ENCODE measurements at places on chromosomes 6 and 20.

DNA sequence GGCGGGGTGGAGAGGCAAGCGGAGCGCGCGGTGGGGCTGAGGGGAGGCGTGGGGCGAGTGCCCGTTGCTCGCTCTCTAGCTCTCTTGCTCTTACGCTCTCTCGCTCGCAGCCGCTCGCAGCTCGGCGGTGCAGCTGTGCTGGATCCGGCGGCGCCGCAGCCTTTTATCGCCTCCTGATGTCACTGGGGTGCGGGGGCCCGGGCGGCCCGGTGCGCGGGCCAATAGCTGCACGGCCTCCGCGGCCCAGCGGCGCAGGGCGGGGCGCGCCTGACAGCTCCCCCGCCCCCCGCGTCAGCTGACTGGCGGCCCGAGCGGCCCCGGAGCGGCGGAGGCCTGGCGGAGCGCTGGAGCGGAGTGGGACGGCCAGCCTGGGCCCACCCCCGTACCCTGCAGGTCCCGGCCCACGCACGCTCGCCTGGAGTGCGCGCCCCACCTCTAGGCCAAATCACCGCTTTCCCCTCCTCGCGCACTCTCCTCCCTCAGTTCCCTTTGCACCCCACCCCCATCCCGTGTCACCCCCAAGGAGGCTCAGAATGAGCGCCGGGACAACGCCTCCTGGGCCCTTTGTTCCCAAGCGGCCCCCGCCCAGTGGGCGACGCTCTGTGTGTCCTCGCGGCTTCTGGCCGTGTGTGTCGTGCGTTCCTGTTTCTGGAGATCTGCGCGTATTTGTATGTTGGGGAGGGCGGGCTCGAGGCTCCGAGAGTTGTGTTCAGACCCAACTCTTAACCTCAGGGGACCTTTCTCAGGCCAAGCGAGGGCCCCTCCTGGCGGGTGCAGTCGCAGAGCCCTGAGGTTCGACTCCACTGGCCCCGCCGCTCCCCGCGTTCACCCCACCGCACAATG is at the start of gene MAFB:
Gene MAFB, minus strand, starts transcription at position 137 of the 843 bp plus-strand sequence. CDS start 386 bp downstream, outside the sequence.
- no peak for DNase-seq

DNA sequence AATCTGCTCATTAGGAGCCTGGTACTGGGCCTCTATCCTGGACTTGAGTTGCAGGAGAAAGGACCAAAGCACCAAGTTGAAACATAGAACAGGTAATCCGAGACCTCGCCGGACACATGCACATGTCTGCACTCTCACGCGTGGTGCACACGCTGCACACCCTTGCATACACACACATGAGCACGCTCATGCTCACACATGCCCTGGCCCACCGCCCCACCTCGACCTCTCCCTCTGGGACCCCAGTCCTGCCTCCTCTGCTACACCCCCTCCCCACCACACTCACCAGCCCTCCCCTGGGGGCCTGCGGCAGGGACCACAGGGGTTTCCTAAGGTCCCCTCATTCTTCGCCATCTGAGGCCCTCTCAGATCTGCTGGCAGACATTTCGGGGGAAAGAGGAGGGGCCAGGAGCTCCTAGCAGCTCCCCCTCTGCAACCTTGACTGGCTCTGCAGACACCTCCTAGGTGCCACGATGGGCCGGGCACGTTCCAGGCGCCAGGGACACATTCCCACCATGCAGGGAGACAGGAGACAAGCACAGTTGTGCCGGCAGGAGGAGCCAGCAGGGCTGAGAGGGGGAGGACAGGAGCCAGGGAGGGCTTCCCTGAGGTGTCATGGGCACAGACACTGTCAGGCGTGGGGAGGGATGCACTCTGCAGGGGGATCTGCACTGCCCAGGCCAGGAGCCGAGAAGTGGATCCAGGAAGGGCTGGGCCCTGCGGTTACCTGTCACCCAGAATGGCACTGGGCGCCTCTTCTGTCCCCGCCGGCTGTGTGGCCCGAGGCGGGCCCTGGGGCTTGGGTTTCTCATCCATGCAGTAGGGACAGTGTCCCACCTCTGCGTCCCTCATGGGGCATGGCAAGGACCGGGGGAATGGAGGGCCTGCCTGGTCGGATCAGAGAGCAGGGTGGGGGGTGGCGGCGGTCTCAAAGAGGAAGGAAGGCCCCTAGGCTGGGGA is 25.6 kb upstream of the LSM14B start:
- no peak for DNase-seq

- peak; percentile 62 for DNase-seq
Measured at GRCh38 chr6:44172731-44173500, 14.3 kb downstream of the CAPN11 start.

DNA sequence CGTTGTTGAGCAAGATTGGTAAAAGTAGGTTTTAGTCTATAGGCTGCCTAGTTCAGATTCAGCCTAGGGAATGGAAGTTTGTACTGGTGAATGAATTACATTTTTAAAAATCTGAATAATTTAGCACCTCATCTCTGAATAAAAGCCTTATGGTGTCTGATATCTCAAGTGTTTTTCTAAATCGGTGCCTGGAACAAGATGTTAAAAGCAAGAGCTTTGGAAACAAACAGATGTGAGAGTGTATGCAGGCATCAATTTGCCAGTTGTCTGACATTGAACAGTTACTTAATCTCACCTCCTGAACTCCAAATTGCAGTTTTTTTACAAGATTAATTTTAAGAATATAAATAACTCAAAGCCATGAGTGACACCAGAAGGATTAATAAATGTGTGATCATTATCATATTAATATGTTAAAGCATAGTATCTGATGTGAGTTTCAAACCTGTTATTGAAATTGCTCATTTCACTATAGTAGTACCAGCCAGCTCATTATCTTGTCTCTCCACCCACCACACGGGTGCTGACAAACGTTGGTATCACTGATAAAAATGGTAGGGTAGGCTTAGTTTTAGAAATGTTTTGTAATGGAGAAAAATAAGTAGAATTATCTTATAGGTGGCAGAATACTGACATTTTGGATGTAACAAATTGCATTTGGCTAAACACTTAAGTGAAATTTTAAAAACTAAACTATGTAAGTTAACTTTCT is 157.3 kb downstream of the FAM83B start:
- DNase-seq, result no peak

DNA sequence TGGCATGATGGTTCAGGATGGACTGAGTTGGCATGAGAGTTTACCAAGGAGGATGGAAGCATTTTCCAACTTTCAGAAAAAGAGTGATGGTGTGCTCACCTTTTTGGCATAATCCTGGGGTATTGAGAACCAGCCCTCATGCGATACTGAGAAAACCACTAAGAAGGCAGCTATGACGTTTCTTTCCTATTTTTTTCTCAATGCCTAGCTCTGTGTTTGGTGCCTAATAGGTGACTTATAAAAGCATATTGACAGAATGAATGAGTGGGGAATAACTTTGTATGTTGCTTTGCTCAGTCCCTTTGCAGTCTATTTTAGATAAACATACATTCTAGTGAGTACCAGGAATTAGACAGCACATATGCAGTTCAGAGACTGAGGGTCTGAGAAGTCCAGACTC is 816.3 kb downstream of the DHX35 start:
- no peak for DNase-seq

GRCh38 chr6:951399-952181 is 258.7 kb upstream of the EXOC2 start:
- DNase-seq, result no peak

GRCh38 chr20:3407040-3407770 is at the start of gene DNAAF9:
DNAAF9 (minus strand) TSS chr20:3407669; CDS start chr20:3407557, 112 bp downstream.
- peak; percentile 35 for DNase-seq

- no peak for DNase-seq
Measured at GRCh38 chr6:47009583-47009982, 32.5 kb downstream of the ADGRF1 start.

DNA sequence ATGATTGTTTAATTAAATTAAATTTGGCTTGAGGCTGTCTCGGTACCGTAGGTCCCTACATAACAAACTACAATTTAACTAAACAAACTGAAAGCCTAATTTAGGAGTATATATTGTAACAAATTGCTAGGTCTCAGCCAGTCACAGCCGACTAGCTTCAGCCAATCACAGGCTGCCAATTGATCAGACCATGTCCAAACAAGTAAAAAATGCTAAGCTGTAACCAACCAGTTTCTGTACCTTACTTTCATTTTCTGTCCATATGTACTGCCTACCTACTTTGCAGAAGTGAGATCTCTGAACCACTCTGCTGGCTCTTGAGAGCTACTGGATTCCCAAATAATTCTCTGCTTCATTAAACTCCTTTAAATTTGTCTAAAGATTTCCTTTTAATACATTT is 648.0 kb upstream of the GJE1 start:
- DNase-seq, result no peak

DNA sequence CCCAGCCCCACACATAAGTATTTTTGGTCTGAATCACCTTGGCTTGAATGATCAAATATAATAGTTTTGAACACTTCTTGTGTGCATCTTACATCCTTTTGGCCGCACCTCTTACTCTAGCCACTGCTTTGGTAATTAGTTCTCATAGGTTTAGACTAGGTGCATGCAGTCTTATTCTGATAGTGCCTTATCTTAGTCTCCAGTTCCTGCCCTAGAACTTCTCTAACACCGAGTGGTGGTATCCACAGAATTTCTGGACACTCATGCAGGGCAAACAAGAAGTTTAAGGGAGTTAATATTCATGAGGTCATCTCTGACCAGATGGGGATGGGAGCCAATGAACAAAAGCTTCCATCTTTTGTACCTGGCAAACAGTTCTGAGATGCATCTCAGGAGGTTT is 77.5 kb upstream of the AKIRIN2 start:
- no peak for DNase-seq

GRCh38 chr6:22001396-22002027 is 295.3 kb downstream of the PRL start:
- DNase-seq, result no peak

DNA sequence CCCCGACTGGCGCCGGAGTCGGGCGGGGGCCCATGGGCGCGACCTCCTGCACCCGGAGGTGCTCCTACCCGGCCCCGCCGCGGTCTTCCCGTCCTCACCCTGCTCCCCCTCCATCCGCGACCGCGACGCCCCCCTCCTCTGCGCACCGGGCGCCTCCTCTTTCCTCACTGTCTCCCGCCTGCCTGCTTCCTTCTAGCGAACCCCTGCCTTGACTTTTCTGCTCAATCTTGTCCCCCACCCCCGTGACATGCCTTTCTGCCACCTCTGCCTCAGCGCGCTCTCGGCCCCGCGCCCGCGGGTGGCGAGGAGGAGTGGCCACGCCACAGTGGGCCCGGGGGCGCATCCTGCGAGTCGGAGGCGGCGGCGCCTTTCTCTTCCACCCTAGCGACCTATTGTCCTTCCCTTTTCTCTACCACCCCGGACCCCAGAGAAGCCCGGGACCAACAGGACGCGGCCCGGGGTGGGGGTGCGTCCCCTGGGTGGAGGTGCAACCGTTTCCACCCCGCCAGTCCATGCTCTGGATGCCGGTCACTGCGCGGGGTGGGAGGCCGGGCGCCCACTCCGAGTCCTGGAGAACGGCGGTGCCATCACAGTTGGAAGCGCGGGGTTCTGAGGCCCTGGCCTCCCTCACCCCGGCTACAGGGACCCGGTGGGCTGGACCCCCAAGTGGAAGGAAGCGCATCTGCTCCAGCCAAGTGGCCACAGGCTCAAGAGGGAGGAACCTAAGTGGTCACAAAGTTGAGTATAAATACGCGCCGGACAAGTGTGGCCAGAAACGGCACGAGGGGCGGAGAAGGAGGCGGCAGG is 2.0 kb downstream of the PDE10A start:
- DNase-seq, result no peak

DNA sequence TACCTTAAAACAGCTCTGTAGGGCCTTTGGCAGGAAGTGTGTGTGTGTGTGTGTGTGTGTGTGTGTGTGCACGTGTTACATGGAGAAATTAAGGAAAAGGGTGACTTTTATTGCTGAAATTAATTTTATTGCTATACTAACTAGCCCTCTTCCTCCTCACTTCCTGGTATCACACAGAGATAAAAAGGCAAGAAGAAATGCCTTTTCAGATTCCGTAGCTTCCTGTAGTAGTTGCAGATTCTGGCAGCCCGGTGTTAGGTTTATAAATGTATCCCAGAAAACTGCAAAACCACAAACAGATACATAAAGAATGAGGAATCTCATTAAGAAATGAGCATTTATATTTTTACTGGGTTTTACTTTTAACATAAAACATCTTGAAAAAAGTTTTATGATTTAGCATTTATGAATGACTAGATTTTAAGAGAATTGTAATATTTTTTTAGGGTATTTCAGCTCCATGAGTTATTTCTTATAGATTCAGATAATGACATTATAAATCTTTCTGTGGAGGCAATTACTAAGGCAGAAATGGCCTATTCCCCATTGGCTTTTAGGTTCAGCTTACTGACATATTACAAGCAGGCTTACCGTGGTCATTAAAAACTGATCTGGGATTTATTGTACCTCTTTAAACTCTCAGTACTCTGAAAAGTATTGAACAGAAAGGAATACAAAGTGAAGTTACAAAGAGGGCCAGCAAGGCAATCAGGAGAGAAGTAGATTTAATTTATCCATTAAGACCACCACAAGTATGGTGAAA is 249.1 kb upstream of the TSHZ2 start:
- no peak for DNase-seq
